Activated CD4-positive, alpha-beta T cell treated with anti-CD3 and anti-CD28 coated beads for 1 hour (primary cell): ENCODE measurements at places on chromosomes 4 and X.

- no peak for DNase-seq
Observed at GRCh38 chr4:11831739-11832138, 403.0 kb upstream of the HS3ST1 start.

GRCh38 chr4:129179276-129179675 lies 83.3 kb downstream of the C4orf33 start:
- DNase-seq, result no peak

DNA sequence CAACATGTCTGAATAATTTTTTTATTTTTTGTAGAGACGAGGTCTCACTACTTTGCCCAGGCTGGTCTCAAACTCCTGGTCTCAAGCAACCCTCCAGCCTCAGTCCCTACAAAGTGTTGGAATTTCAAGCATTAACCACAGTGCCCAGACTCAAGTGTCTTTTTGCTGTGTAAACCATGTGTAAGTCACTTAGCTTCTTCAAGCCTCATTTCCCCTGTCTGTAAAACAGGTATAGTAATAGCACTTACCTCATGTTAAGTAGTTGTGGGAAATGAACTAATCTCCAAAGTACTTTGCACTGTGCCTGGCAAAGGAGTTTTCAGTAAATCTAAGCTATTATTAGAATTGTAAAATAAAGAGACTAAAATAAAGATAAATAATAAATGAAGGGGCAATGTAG lies 35.7 kb downstream of the STBD1 start:
- DNase-seq, result no peak

DNA sequence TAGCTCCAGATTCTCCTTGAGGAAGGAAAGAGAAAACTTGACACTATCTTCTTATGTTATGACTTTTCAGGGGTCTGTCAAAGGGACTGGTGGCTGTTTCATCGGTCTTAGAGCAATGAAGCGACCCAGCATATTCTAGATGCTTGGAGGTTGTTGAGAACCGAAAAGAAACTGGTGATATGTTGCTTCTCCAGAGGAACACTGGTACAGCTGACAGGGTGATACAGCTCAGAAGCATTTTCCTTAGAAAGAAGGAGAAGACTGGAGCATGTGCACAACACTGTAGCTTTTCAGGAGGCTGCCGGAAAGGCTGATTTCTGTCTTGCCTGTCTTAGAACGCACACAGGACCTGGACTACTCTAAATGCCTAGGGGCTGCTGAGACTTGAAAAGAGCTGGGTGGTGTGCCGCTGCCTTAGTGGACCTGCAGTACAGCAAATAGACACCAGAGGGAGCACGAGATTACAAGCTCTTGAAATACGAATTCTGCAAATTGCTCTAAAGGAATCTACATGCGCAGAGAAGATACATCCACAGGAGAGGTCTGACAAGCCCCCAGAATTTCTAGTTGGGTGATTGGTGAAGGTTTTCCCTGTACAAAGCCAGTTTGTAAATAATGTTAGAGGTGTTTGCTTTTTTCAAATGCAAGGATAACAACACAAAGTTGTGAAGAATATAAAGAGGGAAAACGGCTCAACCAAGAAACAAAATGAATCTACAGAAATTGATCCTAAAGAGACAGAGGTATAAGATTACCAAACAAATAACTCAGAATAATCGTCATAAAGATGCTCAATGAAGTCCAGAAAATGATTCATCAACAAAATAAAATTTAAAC lies 223.1 kb upstream of the DMD start:
- DNase-seq, result no peak

DNA sequence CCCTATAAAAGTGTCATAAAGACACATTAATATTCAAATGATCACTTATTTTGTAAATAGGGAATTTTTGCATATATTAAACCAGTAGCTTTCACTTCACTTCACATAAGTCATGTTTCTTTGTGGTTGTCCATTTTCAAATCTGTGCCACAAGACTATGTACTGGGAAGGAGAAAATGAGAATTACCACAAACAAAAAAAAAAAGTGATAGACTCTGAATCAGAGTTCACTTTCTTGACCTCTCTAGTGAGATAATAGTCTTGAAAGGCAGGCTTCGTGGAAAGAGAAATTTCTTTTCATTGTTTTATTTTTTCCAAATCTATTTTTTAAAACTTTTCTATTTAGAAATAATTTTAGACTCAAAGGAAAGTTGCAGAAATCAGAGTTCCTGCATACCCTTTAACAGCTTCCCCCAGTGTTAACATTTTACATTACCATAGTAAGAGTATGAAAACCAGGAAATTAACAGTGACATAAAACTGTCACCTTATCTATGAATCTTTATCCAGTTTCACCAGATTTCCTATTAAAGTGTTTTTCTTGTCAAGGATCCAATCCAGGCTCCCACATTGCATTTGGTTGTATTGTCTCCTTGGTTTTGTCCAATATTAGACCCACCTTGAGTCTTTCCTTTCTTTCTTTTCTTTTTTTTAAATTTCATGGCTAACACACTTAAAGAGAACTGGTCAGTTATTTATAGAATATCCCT lies 215.4 kb upstream of the PGRMC2 start:
- DNase-seq, result no peak

DNA sequence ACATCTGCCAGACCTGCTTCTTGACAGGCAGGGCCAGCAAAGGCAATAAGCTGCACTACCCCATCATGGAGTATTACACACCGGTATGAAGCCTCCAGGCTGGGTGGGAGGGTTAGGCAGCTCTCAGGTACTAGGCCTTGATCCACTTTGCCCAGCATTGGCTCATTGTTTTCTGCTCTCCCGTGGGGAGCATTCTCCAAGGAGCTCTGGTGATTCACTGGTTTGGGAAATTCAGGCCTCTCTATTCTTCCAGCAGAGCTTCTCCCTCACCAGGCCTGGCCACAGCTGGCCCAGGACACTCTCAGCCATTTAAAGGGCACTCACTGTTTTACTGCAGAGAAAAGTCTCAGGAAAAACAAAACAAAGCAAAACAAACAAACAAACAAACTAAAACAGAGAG lies 33.0 kb downstream of the DRP2 start:
- no peak for DNase-seq

- DNase-seq, result no peak
Observed at GRCh38 chrX:1700757-1701156, 85.9 kb downstream of the ASMT start.

- no peak for DNase-seq
Observed at GRCh38 chr4:2948895-2949781, 14.1 kb downstream of the NOP14 start.

DNA sequence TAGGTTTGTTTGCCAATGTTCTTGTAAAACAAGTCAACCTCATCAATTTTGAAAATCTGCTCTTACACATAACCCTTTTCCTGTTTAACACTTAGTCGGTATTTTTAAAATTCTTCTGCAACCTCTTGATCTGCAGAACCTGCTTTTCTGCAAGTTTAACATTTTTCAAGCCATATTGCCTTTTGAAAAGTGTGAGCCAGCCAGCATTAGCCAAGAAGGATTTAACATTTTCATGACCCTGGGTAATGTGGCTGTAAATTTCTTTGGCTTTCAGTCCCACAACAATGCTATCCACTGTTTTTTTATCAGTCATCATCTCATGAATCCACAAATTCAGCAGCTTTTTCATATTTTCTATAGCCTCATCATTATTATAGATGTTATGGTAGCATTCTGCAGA lies 956.5 kb downstream of the FAT4 start:
- no peak for DNase-seq

GRCh38 chr4:176156656-176157055 lies 38.7 kb downstream of the SPATA4 start:
- no peak for DNase-seq

- no peak for DNase-seq
Observed at GRCh38 chr4:176758731-176759130, 34.0 kb downstream of the VEGFC start.

- DNase-seq, result no peak
Observed at GRCh38 chr4:106852426-106852825, 183.7 kb downstream of the DKK2 start.

- no peak for DNase-seq
Observed at GRCh38 chrX:115972717-115973116, 197.8 kb upstream of the AGTR2 start.

- no peak for DNase-seq
Observed at GRCh38 chr4:188701952-188702351, 562.7 kb downstream of the TRIML1 start.

DNA sequence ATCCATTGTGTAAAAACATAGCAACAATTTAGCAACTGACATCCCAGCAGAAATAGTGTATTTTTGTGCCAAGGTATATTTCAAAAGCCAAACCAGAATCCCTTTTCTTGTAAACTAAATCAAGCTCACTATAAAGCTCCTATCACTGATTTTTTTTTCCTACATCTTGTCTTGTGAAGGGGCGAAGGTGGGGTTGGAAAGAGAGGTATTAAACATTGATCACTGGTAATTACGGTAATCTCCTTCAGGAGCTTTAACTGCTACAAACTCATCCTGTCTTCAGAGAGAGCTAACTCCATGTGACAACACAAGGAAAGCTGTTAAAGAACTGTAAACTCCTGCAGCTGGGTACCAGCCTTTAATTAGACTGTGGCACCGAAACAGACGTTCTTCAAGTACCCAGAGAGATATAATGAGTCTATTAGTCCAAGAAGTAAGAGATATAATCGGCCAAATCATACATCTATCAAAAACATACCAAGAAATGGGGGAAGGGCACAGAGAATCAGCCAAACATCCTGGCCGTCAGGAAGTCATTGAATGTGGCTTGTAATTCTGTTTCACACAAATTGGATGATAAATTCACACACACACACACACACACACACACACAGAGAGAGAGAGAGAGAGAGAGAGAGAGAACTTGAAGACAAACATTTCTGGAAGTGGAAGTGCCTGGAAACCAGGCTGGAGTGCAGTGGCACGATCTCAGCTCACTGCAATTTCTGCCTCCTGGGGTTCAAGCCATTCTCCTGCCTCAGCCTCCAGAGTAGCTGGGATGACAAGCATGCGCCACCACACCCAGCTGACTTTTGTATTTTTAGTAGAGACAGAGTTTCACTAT lies 111.9 kb upstream of the PPARGC1A start:
- DNase-seq, result no peak

DNA sequence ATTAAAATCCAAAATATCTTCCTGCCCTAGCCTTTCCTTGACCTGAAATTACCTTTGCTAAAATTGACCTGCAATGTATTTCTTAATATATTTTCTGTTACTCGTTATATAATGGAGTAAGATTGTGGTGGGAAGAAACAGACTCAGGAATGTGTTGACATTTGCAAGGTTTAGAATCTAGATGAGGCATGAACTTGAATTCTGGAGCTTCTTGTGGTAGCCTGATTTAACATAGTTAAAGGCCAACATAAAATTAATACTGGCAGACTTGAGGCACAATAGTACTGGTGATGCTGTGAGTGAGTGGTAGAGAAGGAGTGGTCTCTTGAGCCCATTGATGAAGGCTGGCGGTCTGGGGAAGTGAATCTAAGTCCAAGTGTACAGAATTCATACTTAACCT lies 197.9 kb upstream of the SPRY1 start:
- no peak for DNase-seq

DNA sequence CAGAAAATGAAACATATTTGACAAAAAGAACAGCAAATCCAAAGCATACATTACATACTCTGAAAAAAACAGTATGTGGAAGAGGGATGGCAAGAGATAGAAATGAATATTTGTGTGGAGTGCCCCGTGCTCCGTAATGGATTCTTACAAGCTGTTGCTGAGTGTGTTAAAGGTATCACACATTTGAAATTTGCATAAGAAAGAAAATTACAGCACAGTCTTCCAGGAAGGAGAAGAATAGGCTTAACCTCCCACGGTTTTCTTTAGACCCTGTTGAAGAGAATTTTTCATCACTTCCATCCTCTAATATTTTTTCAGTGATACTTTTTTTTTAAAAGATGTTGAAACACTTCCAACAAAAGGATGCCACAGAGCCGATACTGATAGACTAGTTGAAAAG lies 1489.4 kb downstream of the RAPGEF2 start:
- no peak for DNase-seq

- DNase-seq, result no peak
Observed at GRCh38 chrX:110588164-110588563, 207.5 kb downstream of the CHRDL1 start.

DNA sequence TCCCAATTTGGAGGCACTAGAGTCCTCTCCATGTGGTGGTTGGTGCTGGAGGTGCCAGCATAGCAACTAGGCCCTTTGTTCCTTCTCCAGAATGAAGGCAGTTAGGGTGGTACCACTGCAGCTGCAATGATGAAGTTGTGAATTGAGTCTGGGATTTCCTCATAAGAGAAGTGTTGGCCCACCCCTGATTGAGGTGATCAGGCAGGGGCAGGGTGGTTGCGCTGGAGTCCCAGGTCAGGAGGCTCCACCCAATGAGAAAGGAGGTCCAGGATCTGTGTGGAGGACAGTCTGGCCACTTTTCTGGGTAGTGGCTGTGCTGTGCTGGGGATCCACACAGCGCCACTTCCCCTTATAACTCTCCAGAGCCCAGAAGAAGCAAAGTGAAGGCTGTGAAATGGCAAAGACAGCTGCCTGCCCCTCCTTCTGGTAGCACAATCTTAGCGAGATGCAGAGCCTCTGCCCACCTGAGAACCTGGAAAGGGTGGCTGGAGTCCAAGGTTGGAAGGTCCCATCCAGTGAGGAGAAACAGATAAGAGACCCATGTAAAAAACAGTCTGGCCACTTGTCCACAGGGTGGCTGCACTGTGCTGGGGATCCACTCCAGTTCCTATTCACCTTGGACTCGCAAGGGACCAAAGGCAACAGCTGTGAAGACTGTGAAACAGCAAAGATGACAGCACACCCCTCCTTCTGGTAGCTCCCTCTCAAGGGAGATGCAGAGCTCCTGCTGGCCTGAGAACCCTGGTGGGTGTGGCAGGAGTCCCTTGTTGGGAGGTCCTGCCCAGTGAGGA lies 124.6 kb downstream of the RRAGB start:
- DNase-seq, result no peak

- no peak for DNase-seq
Observed at GRCh38 chr4:188934320-188934962, 795.2 kb downstream of the TRIML1 start.

DNA sequence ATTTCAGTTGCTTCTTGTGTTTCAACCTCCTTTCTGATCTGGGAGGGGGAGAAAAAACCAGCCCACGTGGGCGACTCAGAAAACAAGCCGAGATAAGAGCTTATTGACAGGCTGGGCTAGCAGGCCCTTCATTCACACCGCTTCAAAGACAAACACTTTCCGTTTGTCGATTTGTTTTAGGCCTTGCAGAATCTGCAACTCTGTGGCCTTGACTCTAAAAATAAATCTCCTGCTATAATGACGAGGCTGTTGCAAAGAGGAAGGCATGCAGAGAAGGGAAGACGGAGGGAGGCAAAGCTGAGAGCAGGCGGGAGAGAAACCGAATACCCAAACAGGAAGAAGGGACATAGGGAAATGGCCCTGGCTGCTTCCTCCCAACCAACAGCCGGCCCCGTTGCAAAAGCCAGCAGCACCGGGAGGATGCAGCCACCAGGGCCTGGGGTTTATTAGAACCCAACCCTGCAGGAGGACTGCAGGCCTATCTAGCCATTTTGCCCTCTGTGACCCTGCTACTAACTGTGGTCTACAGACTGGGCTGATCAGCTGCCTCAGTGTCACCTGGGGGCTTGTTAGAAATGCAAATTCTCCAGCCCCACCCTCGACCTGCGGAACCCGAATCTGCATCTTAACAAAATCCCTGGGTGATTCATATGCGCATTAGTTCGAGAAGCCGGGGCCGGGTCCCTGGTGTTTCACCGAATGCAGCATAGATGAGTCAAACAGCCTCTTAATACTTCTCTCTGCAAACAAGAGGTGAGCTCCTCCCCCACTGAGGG lies 325.5 kb downstream of the BCOR start:
- peak; percentile 38 for DNase-seq
